HS-5 (cell line): ENCODE measurements at places on chromosomes 1 and 21.

GRCh38 chr1:204591473-204592090, 75.4 kb downstream of the MDM4 start:
- DNase-seq: peak; percentile 55

DNA sequence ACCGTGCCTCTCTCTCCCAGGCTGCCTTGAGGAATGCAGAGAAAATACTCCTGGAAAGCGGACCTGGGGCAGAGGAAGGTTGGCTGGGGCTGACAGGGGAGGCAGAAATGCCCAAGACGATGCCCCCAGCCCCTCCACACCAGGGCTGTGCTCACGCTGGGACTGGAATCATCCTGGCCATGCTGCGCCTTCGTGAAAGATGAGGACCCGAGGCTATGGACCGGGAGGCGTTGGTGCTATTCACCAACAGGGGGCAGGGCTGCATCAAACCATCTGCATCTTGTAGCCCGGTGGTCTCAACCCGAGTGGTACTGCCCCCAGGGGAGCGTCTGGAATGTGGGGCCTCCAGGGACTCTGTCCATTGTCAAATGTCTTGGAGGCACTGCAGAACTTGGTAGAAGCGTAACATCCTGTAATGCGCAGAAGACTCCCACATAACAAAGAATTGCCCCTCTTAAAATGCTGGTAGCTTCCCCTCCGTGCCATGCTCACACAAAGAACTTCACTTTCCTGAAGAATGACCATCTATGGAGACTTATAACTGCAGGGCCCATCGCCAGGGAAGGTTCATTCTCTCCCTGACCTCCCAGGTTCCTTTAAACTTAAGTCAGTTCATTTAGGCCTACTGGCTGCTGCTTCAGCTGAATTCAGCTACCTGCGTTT, 251.2 kb downstream of the RRAGC start:
- no peak for DNase-seq

- peak; percentile 31 for DNase-seq
Observed at GRCh38 chr1:107140703-107141490, at the start of gene NTNG1. Gene NTNG1 (plus strand): TSS chr1:107141039.

GRCh38 chr1:218874313-218874712, 299.4 kb upstream of the LYPLAL1 start:
- peak; percentile 76 for DNase-seq

GRCh38 chr1:61520401-61520800, 204.5 kb downstream of the TM2D1 start:
- no peak for DNase-seq

GRCh38 chr1:167671727-167672511, 41.9 kb downstream of the RCSD1 start:
- DNase-seq: no peak

- DNase-seq: no peak
Observed at GRCh38 chr1:212201461-212201860, 83.7 kb upstream of the PPP2R5A start.

GRCh38 chr1:179264507-179264906, 29.1 kb upstream of the SOAT1 start:
- DNase-seq: no peak

DNA sequence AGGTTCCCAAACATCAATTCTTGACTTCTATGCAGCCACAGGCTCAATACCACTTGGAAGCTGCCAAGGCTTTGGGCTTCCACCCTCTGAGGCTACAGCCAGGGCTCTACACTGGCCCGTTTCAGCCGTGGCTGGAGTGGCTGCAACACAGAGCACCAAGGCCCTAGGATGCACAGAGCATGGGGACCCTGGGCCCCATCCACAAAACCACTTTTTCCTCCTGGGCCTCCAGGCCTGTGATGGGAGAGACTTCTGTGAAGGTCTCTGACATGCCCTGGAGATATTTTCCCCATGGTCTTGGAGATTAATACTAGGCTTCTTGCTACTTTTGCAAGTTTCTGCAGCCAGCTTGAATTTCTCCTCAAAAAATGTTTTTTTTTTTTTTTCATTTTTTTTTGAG, 655.4 kb upstream of the ZP4 start:
- no peak for DNase-seq

DNA sequence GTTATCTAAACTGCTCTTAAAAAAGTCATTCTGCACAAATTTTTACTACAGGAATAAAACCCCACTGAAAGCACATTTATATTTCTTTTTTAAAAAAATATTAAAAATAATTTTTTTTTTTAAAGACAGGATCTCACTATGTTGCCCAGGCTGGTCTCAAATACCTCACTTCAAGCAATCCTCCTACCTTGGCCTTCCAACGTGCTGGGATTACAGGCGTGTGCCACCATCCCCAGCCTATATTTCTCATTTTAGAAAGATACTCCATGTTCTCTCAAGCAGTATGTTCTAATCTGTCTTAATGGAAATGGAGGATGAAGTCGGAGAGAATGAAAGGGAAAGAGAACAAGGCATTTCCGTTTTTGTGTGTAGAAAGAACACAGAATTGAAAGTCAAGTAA, 17.1 kb downstream of the USP24 start:
- no peak for DNase-seq

DNA sequence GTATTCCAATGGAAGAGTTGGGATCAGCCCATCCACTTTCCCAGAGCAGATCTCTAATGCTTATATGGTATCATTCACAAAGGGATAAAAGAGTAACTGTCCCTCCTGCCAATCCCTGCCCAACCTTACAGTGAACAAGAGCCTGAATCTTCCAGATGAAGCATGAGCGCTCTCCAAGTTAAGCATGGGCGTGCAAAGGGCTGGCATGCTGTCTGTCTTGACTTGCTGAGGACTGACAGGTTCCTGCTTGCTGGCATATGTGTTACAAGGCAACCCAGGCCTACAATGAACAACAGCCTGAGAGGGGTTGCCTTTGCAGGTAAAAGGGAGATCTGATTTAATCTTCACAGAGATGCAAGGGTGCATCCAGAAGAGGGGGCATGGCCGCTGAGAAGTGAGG, 155.6 kb upstream of the SOD1 start:
- no peak for DNase-seq

DNA sequence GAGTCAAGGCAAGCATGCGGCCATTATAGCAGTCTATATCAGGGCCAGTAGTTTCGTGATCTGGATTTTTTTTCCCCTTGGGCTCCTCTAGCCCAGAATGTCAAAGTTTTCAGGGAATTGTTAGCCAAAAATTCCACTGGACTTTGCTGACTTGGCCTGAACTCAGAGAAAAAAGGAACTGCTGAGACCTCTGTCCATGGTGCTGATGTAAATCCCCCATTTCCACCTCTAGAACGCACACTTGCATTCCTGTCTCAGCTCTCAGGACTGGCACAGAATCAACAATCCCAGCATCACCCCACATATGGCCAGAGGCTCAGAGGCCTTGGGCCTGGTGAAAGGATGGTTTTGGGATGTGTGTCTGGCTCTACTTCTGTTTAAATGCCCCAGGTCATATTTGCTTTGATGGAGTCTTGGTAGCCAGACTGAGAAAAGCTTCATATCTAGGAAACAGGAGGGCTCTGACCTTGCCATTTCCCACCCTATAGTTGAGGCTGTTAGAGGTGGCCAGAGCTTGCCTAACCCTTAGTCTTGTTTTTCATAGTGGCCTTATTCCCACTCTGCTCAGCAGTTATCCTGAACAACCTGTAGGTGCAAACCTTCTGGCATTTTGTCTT, 16.9 kb upstream of the EFCAB14 start:
- no peak for DNase-seq

DNA sequence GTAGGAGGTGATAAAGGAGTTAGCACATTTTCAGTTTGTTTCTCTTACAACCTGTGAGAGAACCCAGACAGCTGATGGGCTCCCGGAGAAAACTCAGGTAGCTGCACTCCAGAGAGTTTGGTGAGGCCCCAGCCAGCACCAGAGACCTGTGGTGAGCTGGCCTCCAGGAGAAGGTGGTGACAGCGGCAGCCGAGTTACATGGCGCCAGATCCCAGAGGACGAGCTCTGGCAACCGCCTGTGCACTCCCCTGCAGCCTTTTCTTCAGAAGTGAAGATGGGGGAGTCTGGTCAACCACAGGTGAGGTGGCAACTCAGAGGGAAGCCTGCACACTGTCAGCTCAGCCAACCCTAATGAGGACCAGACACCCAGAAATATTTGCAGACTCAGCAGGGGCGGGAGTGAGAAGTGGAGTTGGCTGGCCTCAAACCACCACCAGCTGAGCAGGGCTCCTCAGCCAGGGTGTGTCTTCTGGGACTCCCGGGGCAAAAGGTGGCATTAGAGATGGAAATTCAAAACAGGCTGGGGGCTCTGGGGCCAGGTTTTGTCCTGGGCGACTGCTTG, 209.7 kb downstream of the SETD4 start:
- no peak for DNase-seq

- no peak for DNase-seq
Observed at GRCh38 chr1:164880199-164880598, 321.2 kb downstream of the PBX1 start.
